ENCODE measurements at places on chromosomes 6 and 20. TPM values are rescaled to one million over a fixed set of nuclear protein-coding genes. Genes with fewer than 3 reads are reported as not detected.
A peak's percentile ranks its signal among the peaks of the same experiment; 100 is the strongest.

ZBP1 gene
- 1.3 TPM for total RNA-seq

APOM gene
- 2.2 TPM for total RNA-seq

SDHAF4 gene
- total RNA-seq, result 9.5 TPM

MTFR2 gene
- 0.58 TPM for total RNA-seq

PTK6 gene
- total RNA-seq, result 11.0 TPM

CLPSL2 gene
- not detected for total RNA-seq

ARFGEF3 gene
- total RNA-seq, result 17.6 TPM

HSPA1L gene
- total RNA-seq, result 2.8 TPM

GRCh38 chr20:8914421-8914820, 154.5 kb upstream of the PLCB4 start:
- no peak for DNase-seq

DNA sequence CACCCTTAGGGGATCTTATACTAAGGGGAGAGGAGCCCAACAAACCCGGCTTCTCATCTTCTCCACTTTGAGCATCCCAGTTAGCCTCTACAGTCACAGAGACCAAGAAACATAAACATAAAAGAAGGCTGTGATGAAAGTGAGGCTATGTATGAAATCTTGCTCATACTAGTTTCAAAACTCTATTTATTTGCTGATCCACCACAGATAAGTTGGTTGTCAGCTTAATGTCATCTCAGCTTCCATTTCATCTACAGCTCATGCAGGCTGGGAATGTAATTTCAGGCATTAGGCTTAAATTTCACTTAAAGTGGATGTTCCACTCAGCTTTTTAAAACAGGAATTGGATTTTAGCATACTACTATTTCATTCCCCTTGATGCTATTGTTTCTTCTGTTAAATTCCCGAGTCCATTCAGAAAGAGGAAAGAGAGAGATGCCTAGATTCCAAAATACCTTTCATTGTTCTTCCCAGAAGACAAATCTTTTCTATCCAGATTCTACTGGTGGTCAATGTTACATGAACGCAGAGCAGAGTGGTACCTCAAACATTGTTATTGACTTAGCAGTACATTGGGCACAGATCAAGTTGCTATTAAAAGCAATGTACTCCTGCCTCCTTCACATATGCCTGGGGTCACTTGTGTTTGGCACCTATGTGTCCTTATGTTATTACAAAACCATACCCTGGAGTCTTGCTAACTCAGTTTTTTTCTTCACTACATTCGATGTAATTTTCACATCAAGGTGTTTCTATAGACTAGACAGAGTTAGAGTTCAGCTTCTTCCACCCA, 149.0 kb downstream of the HACE1 start:
- DNase-seq, result no peak

- DNase-seq, result no peak
These were observed 23.8 kb downstream of the FKBP5 start for GRCh38 chr6:35664945-35665344.

DNA sequence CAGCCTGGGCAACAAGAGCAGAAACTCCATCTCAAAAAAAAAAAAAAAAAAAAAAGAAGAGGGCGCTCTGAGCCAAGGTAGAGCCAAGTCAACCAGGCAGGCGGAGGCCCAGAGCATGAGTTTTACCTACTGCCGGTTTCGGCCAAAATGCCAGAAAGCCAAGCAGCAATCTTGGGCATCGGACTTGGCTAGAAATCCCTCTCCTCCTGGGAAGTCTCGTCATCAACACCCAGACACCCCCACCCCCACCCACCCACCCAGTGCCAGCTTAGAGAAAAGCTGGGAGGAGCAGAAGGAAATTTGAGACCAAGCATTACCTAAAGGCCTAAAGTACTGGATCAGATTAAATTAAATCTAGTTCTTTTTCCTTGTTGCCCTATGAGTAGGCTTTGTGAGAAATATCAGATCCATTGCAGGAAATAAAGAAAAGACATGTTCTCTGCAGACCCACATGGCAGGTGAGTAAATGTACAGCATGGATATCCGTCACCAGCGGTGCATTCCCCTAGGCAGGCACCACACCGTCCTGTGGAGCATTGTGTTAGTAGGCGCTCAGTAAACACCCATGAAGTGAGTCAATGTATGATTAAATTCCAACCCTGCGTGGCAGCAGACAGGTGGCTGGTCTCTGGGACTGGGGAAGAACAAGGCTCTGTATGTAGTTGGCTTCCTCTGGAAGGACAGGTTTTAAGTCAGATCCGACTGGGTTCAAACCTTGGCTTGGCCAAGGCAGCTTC, 21.0 kb downstream of the RIPOR3 start:
- DNase-seq, result peak; percentile 45

DNA sequence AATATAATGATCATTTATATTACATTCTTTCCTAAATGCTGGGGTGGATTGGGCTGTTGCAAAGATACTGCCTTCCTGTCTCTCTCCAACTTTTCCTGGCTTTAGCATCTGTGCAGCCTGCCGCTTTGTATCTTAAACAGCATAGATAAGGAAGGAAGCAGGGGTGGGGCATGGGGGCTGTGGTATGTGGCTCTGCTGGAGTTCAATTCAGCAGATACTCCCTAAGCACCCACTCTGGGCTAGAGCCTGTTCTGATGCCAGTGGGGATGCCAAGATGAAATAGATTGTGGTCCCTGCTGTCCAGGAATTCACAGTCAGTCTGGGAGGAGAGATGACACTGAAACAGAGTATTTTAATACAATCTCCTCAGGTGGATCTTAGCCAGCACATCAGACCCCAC, 56.8 kb downstream of the EIF2S2 start:
- no peak for DNase-seq

- no peak for DNase-seq
These were observed 114.6 kb upstream of the RIPOR2 start for GRCh38 chr6:25050356-25050755.

GRCh38 chr6:119799596-119800509, 450.3 kb upstream of the MAN1A1 start:
- no peak for DNase-seq

- DNase-seq, result no peak
These were observed 42.1 kb downstream of the SMAP1 start for GRCh38 chr6:70709826-70710225.

DNA sequence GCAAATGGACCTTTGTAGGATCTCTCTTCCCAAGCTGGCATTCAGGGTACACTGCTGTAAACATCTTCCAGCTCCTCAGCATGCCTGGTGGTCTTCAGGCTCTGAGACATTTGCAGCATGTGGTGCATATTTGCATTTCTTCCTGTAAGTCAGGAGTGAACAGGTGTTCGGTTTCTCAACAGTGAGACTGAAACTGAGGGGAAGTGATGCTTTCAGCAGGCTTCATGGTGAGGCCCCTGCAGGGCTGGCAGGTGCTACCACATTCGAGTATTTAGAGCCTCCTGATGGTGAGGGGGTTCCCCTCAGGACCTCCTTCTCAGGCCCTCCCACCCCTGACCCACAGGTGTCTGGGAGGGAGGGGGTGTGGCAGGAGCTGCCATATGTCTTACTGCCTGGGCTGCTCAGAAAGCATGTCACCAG, 15.1 kb downstream of the MYBL2 start:
- no peak for DNase-seq

DNA sequence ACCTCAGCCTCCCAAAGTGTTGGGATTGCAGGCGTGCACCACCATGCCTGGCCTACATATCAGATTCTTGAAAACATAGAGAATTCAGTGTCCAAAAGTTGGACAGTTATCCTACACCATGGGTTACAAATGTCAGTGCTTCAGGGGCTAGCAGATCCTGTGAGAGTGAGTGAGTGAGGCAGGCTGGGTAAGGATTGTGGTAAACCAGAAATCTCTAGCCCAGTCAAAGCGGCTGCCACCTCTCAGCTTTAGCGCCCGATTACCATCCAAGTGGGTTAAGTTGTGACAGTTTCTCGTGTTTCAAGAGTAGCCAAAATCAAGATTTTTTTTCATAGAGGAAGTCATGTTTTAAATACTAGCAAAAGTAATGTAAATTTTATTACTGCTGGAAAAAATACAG, 21.9 kb upstream of the CSE1L start:
- DNase-seq, result no peak

DNA sequence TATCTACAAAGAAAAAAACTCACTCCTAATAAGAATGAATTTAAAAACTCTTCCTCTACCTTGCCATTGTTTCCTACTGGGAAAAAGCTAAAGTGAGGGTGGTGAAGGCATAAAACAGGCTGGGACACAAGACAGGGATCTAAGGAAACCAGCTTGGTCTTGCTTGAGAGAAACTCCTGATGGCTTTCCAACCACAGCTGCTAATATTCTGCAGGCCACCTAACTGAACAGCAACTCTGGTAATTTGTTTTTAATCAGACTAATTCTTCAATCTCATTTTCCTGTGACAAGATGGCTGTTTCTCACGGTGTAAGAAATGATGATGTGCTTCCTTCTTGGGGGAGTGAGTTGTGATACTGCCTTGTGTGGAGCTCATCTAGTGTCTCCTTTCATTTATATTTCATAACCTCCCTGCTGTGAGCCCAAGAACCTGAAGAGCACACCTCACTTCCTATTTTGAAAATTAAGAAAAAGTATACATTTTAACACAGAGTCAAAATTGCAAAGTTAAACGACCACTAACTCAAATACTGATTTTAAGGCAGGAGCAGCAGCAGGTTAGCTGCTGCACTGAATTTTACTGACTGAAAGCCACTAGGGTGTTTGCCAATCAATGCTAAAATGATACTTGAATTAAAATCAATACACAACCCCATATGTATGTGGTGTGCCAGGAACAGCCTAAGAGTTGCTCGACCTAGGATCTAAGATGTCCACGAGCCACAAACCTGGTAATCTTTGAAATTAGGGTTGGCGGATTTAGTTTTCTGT, 58.0 kb downstream of the BACH2 start:
- DNase-seq, result no peak

DNA sequence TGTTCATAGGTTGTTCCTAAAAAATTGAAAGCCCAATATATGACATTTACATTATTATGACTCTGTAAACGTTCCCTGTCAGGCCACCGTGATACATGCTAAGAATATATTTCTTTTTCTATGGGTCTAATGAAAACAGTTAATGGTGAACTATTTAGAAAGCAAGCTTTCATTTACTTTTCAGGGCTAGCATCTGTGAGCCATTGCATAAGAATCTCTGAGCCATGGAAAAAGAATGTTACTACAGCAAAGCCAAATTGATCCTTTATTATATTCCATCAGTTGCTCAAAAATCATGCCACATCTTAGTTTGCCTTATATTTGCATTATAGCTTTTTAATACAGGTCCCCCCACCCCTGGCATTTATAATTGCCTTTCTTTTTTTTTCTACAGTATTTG, 275.5 kb downstream of the ZFAND3 start:
- no peak for DNase-seq

GRCh38 chr6:156028335-156029131, 572.9 kb upstream of the NOX3 start:
- DNase-seq, result no peak

GRCh38 chr6:1584996-1585668, 24.6 kb upstream of the FOXC1 start:
- no peak for DNase-seq

DNA sequence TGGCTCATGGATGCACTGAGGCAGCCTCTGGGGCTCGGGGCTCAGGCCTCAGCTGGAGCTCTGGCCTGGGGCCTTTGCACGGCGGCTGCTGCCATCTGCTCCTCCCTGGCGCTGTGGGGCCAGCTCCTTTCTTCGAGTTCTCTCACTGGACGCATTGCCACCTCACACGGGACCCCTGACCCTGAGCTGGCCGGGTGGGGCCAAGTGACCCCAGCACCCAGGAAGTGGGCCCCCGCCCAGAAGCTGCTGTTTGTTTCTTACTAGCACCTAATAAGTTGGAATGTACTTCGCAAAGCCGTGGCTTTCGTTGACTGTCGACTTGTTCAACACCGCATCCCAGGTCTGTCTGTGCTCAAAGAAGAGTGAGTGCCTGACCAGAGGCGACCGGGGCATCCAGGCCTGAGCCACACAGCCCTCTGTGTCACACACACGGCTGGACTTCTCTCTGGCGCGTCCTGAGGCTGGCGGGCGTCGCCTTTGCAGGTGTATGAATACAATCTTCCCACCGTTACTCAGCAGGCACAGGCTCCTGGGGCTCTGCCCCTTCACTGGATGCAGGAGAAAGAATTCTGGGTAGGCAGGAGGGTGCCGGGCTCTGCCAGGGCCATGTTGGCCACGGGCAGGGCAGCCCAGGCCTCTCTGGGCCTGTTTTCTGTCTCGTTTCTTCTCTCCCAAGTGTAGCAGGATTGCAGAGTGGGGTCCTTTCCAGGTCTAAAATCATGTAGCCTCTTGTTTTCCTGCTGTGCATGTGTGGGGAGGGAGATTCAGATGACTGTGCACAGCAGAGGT, 112.9 kb downstream of the DLL1 start:
- DNase-seq, result peak; percentile 9

- DNase-seq, result no peak
These were observed 43.9 kb downstream of the INSM1 start for GRCh38 chr20:20411836-20412235.

GRCh38 chr20:35909796-35910195, 44.5 kb downstream of the SCAND1 start:
- DNase-seq, result no peak

DNA sequence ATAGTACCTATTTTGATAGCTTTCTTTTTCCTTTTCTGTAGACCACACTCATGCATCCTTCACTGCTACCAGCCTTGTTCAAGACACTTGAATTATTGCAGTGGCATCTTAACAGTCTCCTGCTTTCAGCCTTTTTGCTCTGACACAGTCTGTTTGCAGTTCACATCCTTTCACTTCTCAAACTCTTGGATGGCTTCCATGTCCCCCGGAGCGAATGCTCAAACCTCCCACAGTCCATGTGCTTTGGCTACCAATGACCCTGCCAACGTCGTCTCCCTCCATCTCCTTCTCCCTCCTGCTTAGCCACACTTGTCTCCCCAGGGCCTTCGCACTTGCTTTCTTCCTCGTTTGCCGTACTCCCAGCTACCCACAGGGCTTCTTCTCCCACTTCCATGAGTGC, 270.0 kb upstream of the ZFP64 start:
- DNase-seq, result no peak

GRCh38 chr6:136593748-136594490, 43.7 kb upstream of the MAP7 start:
- DNase-seq, result peak; percentile 44

- no peak for DNase-seq
These were observed 314.3 kb upstream of the NT5E start for GRCh38 chr6:85135376-85136094.

DNA sequence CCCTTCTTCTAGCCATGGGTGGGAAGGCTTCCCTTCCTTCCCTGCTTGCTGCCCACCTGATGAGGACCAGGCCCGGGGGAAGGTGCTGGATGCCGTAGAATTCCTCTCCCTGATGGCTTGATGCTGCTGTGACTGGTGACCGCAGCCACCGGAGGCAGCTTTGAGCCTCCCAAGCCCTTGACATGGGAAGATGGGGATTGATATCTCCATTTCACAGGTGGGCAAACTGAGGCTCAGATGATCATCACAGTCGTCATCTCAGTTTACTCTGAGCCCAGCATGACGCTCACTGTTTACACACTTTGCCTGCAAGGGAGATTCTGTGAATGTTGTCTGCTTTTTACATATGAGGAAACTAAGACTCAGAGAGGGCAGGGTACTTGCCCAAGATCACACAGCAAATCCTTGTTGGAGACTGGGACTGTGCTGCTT, 43.9 kb downstream of the SRC start:
- DNase-seq, result no peak

GRCh38 chr6:157861184-157861583, 38.1 kb downstream of the SNX9 start:
- no peak for DNase-seq

Measured in mucosa of gallbladder (tissue), 1 donor.